Sigmoid colon (tissue), 7 donors: ENCODE measurements at places on chromosomes 12 and 14. TPM values are rescaled to one million over a fixed set of nuclear protein-coding genes. Genes with fewer than 3 reads are reported as not detected.
A peak's percentile ranks its signal among the peaks of the same experiment; 100 is the strongest.

GRCh38 chr14:44897845-44898151 is 63.9 kb downstream of the KLHL28 start:
- peaks cover 36% of the 10 kb centered on the region for H3K4me1 ChIP-seq
- no peaks in the 10 kb centered on the region for H3K36me3 ChIP-seq
- peak overlapping the region; percentile 82 for H3K4me3 ChIP-seq
- H3K27me3 ChIP-seq, result no peaks in the 10 kb centered on the region
- H3K27ac ChIP-seq, result peak overlapping the region; percentile 100
- DNase-seq, result no peak

DNA sequence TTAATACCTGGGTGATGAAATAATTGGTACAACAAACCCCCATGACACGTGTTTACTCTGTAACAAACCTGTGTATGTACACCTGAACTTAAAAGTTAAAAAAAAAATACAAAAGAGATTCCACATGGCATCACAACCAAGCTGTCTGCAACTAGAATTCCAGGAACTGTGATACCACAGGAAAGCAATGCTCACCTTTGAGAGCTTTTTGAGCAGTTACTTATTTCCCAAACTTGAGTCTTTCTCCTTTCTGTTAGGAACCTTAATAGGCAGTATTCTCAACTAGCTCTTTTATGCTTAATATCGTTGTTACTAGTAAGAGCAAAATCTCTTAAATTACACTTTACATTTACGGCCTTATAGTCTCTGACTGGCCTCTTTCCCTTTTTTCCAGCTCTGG is 15.2 kb downstream of the PTHLH start:
- DNase-seq, result no peak
- H3K36me3 ChIP-seq, result no peaks in the 10 kb centered on the region
- no peaks in the 10 kb centered on the region for H3K4me1 ChIP-seq
- no peak overlapping the region for H3K27ac ChIP-seq

DNA sequence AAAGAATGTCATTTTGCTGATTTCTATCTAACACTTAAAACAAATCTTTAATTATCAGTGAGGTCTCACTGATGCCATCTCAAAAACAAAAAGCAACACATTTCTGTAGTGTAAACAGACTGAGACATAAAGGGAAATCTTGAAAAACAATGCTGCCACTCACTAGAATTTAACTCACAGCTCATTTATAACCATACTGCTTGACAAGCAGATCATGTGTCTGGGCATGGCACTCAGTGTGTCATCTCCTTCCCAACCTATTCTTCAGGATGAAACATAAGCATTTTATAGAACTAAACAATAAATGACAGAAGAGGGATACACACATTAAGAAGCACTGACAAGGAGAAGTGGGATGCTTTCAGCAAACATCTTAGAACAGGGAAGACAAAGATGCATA is 22.4 kb downstream of the ATF7 start:
- no peak for DNase-seq
- H3K36me3 ChIP-seq, result no peaks in the 10 kb centered on the region
- peaks cover 35% of the 10 kb centered on the region for H3K4me1 ChIP-seq

DNA sequence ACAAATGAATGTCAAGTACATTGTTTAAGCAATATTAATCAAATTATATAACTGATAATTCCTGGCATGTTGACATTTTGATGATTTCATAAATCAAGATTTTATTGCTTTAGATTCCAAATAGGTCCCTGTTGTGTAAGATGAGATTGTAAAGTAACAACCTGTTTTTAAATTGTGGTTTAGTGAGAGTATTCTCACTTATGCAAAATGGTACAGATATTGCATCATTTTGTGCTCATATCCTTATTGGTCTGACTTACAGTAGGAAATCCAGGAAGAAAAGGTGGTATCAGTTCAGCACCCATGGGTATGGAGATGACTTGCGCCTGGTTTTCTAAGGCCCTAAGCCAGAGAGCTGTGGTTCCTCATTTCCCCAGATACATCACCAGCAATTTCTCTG is 165.5 kb downstream of the KIF21A start:
- no peak overlapping the region for H3K4me3 ChIP-seq
- H3K27ac ChIP-seq, result no peak overlapping the region
- H3K4me1 ChIP-seq, result no peaks in the 10 kb centered on the region
- H3K27me3 ChIP-seq, result no peaks in the 10 kb centered on the region

DNA sequence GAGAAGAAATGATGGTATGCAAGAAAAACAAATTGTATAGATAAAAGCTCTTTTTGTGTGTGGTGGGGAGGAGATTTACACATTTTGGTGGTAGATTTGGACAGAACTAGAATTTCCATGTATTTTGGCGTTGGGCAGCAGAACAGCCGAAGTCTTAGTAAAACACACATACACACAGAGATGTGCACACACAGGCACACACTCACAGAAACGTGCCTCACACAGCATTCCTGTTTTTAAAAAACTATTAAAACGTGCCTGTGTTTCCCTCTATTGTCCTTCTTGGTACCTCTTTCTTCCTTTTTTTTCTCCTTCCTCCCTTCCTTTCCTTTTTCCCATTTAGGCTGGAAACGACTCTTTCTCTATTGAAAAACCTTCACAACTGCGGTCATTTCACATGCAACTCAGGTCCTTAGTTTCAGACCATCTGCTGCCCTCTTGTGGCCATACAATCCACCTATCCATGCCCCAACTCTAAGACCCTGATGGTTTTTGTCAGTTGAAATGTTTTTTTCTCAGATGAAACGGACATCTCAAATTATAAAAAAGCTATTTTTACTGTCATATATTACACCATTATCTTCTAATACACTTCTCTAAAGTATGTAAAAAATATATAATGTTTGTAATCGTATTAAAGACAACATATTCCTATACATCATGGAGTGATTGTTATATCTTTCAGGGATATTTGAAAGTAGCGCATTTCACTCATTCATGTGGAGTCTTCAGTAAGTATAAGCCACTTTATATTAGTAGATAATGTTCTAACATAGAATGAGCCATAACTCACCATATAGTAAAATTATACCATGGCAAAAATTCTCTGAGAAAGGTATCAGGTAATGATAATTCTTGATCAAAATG is 386.7 kb upstream of the NOVA1 start:
- no peak overlapping the region for H3K4me3 ChIP-seq
- no peaks in the 10 kb centered on the region for H3K4me1 ChIP-seq
- DNase-seq, result peak; percentile 77
- H3K27me3 ChIP-seq, result no peaks in the 10 kb centered on the region
- H3K27ac ChIP-seq, result no peak overlapping the region

PTPRB gene
- 21.0 TPM for total RNA-seq

MAP1LC3B2 gene
- total RNA-seq, result not detected

TAS2R43 gene
- 2.1 TPM for total RNA-seq
